CD4-positive, alpha-beta T cell treated with Interleukin-17A for 4 hours (primary cell): ENCODE measurements at places on chromosomes 12 and 14.

DNA sequence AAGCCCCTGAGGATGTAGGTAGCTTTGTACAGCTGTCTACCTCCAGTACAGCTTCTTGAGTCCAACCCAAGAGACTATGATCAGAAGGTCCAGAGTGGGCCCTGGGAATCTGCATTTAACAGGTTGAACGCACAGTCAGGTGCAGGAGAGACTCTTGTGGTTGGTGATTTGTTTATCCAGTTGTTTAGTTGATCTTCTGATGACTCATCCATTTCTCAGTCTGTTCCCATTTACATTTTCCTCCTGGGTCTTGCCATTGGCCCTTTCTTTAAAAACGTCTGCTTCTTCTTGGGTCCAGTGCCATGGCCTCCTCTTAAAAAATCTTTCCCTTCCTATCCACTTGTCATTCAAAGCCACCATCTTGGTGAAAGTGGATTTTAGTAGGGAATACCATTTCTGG lies 734.2 kb downstream of the MED13L start:
- DNase-seq: no peak

DNA sequence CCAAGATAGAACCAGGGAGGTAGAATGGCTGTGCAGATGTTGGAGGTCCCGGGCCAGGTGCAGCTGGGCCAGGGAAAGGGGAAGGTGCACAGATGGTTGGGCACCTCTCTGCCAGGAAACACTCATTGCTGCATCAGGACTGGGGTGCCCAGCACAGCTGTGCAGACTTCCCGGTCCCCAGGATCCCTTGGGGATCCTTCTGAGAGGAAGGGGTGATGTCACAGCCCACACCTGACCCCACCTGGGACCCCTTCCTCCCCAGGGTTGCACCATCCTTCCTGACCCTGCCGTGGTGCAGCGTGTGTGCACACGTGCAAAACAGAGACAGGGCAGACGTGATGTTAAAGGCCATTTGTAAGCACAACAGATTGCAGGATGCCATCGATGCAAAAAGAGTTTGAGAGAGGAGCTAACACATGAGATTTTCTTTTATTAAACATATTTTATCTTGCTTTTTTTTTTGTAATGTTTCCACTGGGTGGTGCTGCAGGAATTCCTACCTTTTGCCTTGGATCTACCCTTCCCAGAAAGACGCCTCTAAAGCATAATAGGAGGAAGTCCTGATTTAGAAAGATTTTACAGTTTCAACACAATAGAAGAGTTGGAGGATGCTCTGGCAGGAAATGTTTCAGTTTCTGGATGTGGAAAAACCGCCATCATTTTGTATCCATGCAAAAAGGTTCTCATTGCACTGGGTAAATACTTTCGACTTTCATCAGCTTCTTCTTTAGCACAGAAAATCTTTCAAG lies 14.8 kb downstream of the ELK3 start:
- DNase-seq: peak; percentile 29

GRCh38 chr14:68238976-68239375 lies 419.4 kb downstream of the RAD51B start:
- DNase-seq: no peak

GRCh38 chr14:69648480-69649451 lies 37.4 kb downstream of the SUSD6 start:
- DNase-seq: no peak

- DNase-seq: no peak
Observed at GRCh38 chr14:59771577-59771976, 99.0 kb downstream of the RTN1 start.

DNA sequence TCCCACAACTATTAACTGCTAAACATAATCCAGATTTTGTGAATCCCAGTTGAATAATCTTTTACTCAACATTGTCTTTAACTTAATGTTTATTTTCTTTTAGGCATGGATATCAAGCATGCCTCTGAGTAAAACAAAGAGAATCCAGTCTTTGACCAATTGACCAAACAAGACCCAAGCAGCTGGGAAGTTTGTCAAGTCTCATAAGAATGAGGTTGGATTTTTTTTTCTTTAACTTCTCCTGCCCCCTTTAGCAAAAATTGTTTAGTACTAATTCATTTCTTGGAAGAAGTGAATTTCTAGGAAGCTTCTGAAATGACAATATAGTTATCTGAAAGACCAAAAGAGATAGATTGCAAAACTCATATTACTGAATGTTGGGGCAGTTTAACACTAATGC lies 89.9 kb downstream of the OTOGL start:
- DNase-seq: no peak

DNA sequence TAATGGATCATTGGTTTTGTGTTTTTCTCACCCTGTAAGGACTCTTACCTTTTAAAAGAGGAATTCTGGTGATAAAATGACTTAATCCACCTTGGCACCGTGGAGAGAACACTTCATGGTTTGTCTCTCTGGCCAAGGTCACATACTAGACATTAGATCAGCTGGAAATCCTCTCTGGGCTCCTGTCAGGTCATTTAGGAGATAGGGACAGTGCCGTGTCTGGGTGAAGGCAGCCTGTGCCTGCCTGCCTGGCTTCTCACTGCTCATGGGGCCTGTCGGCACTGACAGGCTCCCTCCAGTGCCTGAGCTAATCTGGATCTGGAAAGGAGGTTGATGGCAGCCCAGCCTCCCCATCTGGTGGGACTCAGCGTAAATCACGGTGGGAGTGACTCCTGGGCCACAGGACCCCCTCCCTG lies 5.7 kb downstream of the CRADD start:
- DNase-seq: no peak

- no peak for DNase-seq
Observed at GRCh38 chr12:3882896-3883564, 9.8 kb upstream of the PARP11 start.

DNA sequence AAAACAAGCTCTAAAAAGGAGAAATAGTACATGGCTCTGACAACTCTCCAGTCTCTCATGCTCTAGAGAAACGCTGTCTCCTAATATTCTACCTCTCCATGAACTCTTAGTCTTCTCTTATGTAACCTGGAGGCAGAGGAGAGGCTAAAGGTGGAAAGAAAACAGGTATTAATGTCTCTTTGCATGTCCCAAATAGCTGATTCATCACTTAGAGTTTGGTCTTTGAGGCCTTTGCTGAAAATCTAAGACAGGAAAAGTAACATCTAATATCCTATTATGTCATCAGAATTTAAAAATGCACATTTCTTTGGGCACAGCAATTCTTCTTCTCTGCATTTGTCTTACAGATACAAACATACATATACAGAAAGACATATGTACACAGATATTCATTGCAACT lies 127.2 kb downstream of the DHRS2 start:
- DNase-seq: no peak

DNA sequence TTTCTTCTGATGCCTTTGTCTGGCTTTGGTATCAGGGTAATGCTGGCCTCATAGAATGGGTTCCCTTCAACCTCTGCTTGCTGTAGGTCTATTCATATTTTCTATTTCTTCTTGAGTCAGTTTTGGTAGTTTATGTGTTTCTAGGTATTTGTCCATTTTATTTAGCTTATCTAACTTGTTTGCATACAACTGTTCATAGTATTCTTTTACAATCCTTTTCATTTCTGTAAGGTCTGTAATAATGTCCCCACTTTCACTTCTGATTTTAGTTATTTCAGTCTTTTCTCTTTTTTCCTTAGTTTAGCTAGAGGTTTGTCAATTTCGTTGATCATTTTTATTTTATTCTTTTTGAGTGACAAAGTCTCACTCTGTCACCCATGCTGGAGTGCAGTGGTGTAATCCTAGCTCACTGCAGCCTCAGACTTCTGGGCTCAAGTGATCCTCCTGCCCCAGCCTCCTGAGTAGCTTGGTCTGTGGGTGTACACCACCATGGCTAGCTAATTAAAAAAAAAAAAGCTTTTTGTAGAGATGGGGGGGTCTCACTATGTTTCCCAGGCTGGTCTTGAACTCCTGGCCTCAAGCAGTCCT lies 11.7 kb downstream of the TTLL5 start:
- DNase-seq: no peak

DNA sequence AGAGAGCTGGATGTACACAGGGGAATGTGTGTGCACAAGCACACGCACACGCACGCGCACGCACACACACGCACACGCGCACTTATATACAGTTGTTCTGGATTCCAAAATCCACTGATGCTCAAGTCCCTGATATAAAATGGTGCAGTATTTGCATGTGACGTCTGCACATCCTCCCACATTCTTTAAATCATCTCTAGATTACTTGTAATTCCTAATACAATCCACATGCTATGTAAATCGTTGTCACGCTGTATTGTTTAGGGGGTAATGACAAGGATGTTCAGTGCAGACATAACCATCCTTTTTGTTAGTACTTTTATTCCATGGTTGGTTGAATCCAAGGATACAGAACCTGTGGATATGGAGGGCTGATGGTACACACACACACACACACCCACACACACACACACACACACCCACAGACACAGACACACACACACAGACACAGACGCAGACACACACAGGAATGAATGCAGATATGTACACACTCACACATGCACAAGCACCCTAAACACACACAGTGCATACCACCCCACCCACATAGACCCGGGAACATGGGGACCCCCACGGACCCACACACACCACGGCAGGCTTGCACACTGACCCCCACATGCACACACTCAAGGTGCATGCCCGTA lies 188.5 kb upstream of the PRMT8 start:
- DNase-seq: no peak

- no peak for DNase-seq
Observed at GRCh38 chr14:68172216-68172615, 352.6 kb downstream of the RAD51B start.

DNA sequence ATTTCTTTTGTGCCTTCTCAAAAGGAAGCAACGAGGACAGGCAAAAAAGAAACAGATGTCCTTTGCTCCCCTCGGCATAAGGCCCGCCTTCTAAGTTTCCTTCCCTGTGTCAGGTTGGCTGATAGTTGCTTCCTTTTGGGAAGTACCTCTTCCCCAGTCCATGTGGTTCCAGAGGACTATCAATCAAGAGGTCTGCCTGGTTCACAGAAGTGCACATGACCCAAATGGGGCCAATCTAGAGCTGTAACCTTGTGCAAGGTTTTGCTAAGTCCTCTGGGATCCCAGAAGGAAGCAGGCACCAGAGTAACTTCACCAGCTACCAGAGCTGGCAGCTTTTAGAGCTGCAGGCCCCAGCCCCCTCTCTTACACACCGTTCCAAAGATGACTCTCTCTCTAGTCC lies 42.6 kb downstream of the TMEM63C start:
- no peak for DNase-seq

DNA sequence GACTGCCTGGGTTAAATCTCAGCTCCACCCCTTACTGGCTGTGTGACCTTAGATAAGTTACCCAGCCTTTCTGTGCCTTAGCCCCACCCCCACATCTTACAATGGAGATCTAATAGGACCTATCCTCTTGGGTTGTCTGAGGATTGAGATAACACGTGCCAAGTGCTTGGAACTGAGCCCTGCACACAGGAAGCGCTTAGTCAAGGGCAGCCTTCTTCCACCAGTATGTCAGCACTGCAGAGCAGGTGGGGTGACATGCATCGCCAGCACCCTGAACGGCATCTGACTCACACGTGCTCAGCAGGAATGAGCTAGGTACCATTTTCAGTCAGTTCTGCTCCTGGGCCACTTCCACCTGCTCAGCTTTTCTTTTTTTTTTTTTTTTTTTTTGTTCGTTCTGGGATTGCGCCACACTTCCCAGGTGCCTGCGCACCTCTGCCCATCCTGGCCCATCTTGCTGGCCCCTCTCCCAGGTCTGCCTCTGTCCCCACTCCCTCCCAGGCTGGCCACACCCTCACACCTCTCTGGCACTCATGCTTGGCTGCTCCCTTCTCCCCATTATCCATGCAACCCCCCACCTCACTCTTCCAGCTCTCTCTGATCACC lies 19.6 kb downstream of the LGMN start:
- peak; percentile 18 for DNase-seq

GRCh38 chr14:92644171-92644969 lies 104.1 kb downstream of the LGMN start:
- no peak for DNase-seq

GRCh38 chr12:25004447-25004846 lies 55.5 kb upstream of the BCAT1 start:
- DNase-seq: no peak

DNA sequence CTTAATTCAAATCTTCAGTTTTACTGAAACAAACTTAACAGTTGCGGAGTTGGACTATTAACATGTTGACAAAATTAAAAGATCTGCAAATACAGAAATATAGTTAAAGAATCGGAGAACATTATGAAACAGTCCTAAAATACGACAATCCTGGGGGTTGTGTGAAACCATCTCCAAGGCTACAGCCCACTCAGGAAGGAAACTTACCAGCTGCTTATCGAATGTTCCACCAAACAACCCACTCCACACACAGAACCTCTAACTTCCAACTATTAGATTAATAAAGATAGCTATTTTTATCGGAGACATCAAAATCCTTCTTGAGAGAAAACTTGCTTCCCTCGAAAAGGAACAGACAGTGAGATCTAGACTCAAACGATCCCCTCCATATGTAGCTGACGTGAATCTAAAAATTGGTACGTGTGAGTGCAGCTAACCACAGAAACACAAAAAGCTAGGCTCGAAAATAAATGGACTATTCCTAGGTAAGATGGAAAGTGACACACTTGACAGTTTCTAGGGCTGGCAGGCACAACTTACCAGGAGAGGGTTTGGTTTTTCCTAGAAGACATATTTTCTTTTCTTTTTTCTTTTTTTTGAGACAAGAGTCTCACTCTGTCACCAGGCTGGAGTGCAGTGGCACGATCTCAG lies 12.9 kb downstream of the VPS37B start:
- DNase-seq: no peak

DNA sequence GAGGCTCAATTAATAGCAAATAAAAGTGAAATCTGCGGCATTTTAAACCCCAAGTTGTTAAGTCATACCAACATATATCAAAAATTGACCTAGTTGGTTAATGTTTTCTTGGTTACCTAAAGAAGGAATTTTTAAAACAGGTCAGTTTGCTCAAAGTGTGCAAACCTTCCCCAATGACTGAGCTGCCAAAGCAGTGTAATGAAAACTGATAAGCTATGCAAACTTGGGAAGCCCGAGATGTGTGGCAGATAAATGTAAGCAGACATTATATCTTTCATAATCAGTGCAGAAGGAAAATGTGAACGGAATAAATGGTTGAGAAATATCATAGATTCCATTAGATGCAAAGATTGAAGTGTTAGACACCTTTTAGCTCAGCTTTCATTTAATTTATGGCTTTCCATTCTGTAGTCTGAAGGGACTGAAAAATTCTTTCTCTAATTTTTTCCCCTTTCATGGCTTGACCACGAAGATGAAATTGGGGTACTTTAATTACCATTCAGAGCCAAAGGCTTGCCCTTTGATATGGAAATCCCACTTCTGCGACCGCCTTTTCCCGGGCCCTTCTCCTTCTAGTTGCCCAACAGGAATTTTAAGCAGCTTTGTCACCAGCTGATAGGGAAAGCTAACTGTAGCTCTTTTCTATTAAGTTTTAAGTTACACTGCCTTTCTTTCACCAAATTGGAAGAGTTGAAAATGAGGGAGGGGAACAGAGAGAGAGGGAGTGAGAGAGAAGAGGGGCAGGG lies 306.6 kb upstream of the SOX5 start:
- DNase-seq: no peak
